T-cell (primary cell): ENCODE measurements at places on chromosomes 16 and 17. TPM values are rescaled to one million over a fixed set of nuclear protein-coding genes. Genes with fewer than 3 reads are reported as not detected.

The TMIGD1 gene
- not detected for total RNA-seq

DNA sequence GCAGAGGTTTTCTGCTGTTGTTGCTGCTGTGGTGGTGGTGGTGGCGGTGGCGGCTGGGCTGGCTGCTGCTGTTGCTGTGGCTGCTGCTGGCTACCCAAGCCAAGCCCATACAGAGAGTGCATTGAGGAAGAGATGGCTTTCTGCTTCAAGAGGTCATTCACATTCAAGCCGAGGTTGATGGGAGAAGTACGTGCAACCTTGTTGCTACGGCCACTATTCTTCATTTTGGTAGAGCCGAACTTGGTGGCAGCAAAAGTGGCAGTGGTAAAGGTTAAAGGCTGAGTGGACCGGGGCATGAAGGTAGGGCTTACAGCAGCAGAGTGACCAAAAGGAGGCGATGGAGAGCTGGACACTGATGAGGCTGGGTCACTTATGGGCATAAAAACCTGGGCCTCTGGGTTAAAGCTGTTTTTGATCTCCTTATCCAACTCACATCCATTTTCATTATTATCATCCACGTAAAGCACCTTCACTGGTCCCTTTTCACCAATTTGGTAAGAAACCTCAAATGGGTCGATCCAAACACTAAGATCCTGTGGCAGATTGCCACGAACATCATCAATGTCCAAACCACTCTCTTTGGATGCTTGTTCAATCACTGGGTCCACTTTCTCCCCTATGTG, 2.8 kb downstream of the TOB1 start:
- no peak for DNase-seq

- no peak for DNase-seq
These were observed 12.3 kb upstream of the LGALS3BP start for GRCh38 chr17:78991906-78992532.

The SNAI3 gene
- 5.2 TPM for total RNA-seq

- DNase-seq = no peak
These were observed 22.3 kb downstream of the MARF1 start for GRCh38 chr16:15620611-15621195.

- peak; percentile 84 for DNase-seq
These were observed 174.8 kb downstream of the PRKCB start for GRCh38 chr16:24010440-24011089.

- no peak for DNase-seq
These were observed 145.6 kb downstream of the TMEM132E start for GRCh38 chr17:34725008-34725407.

The TEX14 gene
- 0.59 TPM for total RNA-seq

DNA sequence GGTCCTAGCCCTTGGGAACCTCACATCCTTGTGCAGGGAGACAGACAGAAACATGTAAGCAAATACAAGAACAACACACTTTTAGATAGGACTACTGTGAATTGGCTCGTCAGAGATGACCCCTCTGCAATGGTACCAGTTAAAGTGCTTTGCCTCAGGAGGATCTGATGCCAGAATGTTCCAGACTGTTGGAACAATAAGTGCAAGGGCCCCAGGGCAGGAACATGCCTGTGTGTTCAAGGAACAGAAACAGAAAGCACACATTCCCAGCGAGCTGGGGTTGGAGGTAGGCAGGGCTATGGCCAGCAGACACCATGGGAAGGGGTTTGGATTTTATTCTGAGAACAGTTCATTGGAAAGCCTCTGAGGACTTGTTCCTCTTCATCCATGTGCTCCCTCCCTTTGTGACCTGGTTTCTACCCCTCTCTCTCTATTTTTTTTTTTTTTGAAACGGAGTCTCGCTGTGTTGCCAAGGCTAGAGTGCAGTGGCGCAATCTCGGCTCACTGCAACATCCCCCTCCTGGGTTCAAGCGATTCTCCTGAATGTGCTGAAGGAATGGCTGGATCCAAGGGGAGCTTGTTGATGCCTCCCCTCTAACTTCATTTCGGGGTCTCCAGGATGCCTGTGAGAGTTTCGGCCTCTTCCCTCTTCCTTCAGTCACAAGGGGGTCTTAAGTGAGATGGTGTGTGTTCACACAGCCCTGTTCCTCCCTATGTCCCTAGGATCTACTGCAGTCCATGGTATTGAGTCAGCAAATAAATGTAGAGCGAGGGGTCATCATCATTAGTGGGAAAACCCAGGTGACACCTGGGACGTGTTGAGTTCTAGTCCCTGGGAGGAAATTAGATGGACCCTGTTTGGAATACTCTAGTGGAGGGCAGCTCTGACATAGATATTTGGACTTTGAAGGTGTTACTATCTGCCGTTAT, 6.4 kb downstream of the STAT5A start:
- no peak for DNase-seq

DNA sequence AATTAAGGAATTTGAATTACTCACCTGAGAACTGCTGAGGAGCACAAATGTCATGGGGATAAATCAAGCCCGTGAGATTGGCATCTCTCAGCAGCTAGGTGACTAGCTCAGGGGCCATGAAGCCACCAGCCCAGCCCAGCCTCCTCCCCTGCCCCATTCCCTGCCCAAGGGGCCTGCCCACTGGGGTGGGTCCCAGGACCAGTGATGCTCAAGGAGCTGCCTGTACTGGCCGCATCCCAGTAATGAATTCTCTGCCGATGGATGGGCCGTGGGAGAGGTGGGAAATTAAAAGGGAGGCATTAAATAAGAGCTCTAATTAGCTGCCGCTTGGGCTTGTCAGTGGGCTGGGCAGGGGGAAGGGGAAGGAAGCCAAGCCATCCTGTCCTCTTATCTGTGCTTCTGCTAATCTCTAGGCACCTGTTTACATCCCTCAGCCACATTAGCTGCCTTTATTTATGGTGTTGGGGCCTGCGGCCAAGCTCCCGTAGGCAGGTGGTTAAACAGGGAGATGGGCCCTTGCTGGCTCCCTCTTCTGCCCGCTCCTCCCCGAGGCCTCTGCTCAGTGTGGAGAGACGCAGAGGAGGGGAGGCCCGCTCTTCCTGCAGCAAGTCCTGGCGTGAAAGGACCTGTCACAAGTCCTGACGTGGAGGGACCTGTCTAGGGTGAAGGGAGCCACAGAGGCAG, 48.8 kb downstream of the PIPOX start:
- no peak for DNase-seq
